ENCODE measurements at places on chromosomes 1 and 21. TPM values are rescaled to one million over a fixed set of nuclear protein-coding genes. Genes with fewer than 3 reads are reported as not detected.

Gene MYOG
- not detected for total RNA-seq

Gene CTXND2
- total RNA-seq = not detected

Gene SSR2
- total RNA-seq = 196 TPM

Gene SLFNL1
- total RNA-seq = 0.35 TPM

Data from PC-9 (cell line).